ENCODE measurements at places on chromosomes 7 and 10.

DNA sequence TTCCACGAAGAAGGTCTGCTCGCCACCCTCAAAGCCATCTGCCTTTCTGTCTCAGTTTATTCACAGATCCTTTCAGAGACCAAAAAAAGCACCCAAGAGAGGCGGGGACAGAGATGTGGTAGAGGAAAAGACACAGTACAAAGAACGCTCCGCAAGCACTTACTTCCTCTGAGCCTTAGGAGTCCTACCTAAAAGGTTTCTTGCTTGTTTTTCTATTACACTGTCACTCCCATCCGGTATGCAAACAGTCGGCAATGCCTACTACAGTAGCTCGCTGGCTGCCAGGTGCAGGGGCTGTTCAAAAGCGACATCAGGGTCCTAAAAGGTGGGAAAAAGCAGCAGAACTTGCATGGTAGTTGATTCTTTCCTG, 816 bp downstream of the TECPR1 start:
- DNase-seq: peak; percentile 61

DNA sequence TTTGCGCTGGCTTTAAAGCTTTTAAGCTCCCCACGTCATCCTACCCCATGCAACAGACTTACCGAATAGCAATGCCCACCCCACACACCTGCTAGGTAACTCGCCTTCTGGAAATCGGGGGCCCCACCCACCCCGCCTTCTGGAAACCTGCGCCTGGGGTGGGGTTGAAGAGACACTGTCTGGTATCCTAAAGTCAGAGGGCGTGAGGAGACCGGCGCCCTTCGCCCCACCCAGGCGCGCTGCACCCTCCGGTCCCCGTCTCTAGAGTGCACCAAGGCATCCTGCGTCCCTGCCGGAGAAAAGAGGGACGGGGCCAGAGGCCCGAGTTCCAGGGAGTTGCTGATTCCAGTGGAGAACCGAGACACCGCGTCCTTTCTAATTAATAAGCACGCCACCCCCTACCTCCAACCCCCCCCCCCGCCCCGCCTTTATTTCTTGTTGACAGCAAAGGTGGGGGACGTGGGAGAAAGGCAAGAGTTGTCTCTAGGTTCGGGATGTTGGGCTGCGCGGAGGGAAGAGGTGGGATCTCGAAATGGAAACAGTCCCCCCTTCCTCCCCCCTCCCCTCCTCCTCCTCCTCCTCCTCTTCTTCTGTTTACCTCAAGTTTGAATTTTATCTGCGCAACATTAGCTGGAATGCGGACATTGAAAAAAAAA, 220.9 kb upstream of the MKLN1 start:
- no peak for DNase-seq

- DNase-seq: no peak
Measured at GRCh38 chr7:124790645-124791044, 25.1 kb upstream of the GPR37 start.

- no peak for DNase-seq
Measured at GRCh38 chr10:68784476-68784875, 42.9 kb upstream of the STOX1 start.

GRCh38 chr10:11715815-11716494, 26.2 kb upstream of the ECHDC3 start:
- no peak for DNase-seq

DNA sequence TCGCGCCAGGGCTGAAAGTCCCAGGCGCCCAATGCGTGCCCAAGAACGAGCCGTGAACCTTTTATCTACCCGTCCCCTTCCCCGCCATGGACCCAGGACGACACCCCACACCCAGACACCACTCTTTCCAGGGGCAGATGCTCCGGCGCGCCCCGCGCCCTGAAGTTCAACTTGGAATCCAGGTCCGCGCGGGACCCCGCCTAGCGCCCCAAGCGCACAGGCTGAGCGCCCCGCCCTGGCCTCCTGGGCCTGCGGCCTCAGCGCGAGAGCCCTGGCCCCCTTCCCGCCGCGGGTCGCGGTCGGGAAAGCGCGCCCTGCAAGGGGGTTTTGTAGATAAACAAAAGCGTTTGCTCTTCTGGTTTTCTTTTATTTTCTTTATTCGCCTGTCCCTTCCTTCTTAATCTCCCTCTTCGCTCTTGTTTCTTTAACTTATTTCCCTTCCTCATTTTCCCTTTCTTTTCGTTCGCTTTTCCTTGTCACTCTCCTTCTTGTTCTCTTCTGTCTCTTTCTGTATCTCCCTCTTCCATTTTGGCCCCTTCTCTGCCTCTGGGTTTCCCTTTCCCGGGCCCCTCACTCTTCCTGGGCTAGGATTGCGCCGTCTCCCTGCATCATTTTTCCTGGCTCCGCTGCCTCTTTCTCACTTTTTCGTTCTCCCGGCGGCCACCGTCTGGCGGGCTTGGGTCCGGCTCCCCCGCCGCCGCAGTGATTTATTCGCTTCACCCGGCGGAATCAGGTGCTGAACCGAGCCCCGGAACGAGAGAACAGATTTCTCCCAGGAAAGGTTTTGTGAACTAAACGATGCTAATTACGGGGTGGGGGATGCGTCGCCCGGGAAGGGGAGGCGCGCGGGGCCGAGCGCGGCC, 15.3 kb upstream of the PAX2 start:
- no peak for DNase-seq
